Common myeloid progenitor, CD34-positive (primary cell): ENCODE measurements at places on chromosomes 1 and 21.
A peak's percentile ranks its signal among the peaks of the same experiment; 100 is the strongest.

GRCh38 chr1:156080863-156081179 lies 1.4 kb downstream of the MEX3A start:
- DNase-seq = no peak

GRCh38 chr1:199512037-199512710 lies 515.3 kb upstream of the NR5A2 start:
- no peak for DNase-seq

- DNase-seq = no peak
Measured at GRCh38 chr1:64388336-64388735, 81.6 kb upstream of the CACHD1 start.

- DNase-seq = no peak
Measured at GRCh38 chr1:204435381-204435831, 23.8 kb upstream of the PPP1R15B start.

GRCh38 chr21:26116456-26117011 lies 54.0 kb downstream of the APP start:
- DNase-seq = no peak

DNA sequence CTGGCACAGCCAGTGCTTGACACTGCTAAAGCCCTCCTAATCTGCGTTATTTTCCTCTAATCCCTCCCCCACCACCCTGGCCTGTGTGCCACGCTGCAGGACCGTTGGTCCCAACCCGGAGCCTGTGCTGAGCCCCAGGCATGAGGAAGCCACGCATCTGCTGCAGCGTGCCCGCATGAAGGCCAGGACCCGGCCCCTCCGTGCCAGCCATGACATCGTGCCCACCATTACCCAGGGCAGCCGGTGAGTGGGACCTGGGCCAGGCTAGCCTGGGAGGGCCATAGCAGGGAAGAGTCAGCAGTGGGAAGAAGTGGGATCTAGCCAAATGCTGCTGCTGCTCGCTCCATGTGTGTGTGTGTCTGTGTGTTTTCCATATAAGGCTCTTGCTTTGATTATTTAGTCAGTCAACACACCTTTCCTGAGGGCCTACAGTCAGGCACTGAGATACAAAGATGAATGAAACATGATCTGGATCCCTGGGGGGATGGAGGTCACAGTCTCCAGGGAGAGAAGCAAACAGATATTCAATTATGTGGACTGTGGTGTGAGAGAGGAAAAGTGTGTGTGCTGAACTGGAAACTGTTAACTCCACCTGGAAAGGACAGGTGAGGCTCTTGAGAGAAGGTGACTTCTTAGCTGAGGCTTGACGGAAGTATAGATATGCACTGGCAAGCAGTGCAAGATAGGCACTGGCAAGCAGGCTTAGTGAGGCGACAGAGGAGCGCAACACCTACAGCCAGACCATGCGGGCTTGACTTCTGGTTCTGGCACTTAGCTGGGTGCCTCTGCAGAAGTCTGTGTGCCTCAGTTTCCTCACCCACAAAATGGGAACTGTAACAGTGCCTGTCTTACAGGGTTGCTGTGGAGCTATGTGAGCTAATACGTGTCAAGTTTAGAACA lies 15.9 kb downstream of the KIAA1614 start:
- DNase-seq = no peak

GRCh38 chr1:235105051-235106043 lies 23.3 kb downstream of the TOMM20 start:
- no peak for DNase-seq

DNA sequence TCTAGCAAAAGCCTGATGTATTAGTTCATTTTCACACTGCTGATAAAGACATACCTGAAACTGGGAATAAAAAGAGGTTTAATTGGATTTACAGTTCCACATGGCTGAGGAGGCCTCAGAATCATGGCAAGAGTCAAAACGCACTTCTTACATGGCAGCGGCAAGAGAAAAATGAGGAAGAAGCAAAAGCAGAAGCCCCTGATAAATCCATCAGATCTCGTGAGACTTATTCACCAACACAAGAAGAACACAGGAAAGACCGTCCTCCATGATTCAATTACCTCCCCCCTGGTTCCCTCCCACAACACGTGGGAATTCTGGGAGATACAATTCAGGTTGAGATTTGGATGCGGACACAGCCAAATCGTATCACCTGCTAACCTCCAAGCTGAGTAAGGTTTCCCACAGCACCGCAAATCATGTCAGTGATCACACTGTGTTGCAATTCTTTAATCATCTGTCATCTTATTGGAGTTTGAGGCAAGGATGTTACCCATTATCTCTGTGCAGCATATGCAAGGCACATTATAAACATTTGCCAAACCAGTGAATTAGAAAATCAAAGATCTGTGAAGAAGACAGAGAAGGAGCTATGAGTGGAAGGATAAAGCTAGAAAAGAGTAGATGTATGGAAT lies 128.5 kb downstream of the ZNF281 start:
- DNase-seq = no peak

- DNase-seq = no peak
Measured at GRCh38 chr1:20321573-20321972, 30.9 kb downstream of the VWA5B1 start.

DNA sequence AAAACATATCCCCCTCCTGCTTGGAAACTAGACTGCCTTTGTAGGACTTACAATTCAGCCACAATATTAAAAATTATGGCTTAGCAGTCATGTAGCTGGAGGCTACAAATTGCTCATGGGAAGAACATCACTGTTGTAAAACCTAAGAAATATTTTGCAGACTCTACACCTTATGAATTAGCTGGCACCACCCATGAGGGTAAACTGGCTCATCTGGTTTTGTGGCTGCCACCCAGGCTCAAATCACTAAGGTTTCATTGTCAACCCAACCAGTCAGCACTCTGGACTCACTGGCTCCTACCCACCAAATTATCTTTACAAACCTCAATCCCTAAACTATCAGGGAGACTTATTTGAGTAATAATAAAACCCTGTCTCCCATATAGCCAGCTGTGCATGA lies 100.7 kb upstream of the OLFM3 start:
- DNase-seq = no peak

GRCh38 chr1:199878823-199879222 lies 148.7 kb upstream of the NR5A2 start:
- DNase-seq = peak; percentile 76

GRCh38 chr1:9910076-9910422 lies at the start of gene CTNNBIP1:
CTNNBIP1 (minus strand) TSS chr1:9910269; CDS start chr1:9872064, 38,205 bp downstream.
- DNase-seq = no peak

DNA sequence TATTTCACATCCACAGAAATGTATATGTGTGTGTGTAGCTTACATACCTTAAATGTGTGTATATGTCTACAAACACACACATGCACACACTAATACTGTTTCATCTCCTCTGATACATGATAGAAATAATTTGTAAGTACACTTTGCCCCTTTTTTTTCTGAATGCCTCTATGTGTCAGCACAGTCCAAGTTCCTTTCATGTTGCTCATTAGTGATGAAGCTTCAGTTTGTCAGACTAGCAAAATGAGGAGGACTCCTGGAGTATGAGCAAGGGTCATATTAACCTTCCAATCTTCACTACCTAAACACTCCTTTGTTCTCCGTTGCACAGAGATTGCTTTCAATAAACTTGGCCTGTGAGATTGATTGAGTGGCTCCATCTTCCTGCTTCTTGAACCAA lies 935.4 kb downstream of the MRPL39 start:
- no peak for DNase-seq

DNA sequence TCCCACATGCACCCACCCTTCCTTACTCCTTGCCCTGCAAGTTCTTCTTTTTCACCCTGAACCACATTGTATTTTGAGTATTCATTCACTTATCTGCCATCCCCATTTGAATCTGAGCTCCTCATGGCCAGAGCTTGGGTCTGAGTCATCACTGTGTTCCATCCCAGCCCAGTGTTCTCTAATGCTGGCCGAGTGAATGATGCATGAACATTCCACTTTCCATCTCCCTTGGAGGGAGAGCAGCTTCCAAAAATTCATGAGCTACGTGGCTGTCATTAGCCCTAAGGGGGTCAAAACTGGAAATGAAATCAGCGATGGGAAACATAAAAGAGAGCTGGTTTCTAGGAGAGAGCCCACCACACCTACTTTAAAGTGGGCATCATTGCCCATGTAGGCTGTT lies 187.0 kb upstream of the USP24 start:
- DNase-seq = no peak
